ENCODE measurements at places on chromosomes 3 and 15.

DNA sequence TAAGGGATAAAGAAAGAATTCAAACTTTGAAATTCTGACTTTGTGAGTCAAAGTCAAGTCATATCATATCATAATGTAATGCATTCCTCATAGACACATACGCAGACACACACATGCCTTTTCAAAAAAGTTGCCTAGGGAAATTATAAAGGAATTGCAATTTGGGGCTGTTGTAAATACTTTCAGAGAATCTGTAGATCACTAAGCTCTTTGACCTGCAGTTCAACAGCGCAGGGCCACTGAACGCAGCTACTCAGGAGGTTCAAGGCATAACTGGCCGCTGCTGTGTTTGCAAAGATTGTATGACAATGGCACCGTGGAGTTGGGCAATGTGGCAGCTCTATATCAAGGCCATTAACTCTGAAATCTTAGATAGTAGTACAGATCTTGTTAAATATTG, 188.4 kb upstream of the THRB start:
- no peak for DNase-seq

GRCh38 chr3:133058831-133059230, 20.6 kb downstream of the TMEM108 start:
- no peak for DNase-seq

- DNase-seq: no peak
These were observed 209.6 kb upstream of the PFN2 start for GRCh38 chr3:150180334-150180733.

GRCh38 chr3:9158865-9159630, 90.4 kb downstream of the SRGAP3 start:
- no peak for DNase-seq

- DNase-seq: no peak
These were observed 9.6 kb upstream of the FMN1 start for GRCh38 chr15:33204087-33204486.

DNA sequence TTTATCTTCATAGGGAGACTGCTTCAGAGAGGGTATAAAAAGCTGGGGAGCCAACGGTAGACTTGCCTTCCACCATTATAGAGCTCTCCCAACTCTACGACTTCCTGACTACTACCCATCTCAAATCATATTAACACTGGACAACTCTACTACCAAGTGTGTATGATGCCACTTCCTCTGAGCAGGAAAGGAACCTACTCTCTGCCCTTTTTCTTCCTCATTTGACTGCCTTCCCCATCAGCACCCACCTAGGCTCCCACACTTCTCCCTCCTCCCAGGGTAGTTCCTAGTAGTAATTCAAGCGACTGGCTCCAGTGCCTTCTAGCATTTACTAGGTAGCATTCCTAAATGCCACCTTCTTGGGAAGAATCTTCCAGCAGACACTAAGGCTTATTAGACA, 24.5 kb upstream of the TBL1XR1 start:
- no peak for DNase-seq

- DNase-seq: no peak
These were observed 94.0 kb downstream of the GTPBP8 start for GRCh38 chr3:113084777-113085176.

GRCh38 chr3:27633224-27633545, 88.9 kb downstream of the EOMES start:
- DNase-seq: no peak

GRCh38 chr3:62378311-62378789, 5.0 kb upstream of the FEZF2 start:
- no peak for DNase-seq

GRCh38 chr3:155934230-155934629, 63.8 kb downstream of the GMPS start:
- no peak for DNase-seq

- no peak for DNase-seq
These were observed 12.6 kb downstream of the SCN5A start for GRCh38 chr3:38636881-38637280.

DNA sequence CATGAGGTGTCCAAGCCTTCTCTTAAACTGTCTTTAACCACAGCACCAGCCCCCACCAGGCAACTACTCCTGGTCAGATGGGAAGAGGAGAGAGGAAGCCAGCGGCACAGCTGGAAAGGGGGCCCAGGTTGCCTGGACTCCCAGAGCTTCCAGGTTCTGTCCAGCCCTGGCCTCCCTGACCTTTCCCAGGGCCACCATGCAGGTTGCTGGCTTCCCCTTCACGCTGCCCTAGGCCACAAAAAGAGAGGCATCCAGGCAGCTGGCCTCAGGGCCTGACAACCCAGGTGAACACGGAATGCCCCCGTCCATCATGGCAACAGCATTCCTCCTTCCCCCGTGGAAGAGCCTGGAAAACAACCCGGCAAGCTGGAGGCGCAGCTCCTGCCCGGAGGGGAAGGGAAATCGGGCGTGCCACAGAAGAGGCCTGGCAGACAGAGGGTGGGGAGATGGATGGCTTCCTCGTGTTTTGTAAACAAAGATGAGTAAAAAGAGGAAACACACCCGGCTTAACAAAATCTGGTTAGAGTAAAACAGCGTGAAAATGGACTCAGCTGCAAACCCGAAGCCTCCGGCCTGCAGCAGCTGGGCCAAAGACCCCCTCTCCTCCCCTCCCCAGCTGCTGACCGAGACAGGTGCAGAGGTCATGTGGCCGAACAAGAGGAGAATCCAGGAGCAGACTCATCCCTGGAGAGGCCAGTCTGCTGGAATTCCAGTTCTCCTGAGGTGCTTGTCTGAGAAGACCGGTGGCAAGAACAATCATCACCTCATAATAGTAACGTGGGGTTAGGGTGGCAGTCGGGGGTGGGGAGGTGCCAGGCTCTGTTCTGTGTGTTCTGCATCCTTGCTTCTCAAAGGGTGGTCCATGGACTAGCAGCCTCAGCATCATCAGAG, 15.5 kb downstream of the BMF start:
- no peak for DNase-seq

DNA sequence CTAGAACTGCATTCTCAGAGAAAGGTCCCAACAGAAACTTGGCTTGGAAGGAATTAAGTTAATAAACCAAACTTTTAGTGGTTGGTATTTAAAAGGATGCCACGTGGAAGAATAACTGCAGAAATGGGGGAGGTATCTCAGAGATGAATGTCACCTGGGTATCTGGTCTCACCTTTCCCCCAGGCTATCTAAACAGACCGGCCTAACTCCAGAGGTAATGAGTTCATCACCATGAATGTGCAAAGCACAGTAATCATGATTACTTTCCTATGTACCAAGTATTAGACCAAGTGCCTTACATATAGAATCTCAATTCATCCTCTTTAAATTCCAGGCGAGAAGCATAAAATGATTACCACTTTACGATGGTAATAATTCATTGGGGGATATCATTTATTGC, 80.8 kb downstream of the FBN1 start:
- no peak for DNase-seq

DNA sequence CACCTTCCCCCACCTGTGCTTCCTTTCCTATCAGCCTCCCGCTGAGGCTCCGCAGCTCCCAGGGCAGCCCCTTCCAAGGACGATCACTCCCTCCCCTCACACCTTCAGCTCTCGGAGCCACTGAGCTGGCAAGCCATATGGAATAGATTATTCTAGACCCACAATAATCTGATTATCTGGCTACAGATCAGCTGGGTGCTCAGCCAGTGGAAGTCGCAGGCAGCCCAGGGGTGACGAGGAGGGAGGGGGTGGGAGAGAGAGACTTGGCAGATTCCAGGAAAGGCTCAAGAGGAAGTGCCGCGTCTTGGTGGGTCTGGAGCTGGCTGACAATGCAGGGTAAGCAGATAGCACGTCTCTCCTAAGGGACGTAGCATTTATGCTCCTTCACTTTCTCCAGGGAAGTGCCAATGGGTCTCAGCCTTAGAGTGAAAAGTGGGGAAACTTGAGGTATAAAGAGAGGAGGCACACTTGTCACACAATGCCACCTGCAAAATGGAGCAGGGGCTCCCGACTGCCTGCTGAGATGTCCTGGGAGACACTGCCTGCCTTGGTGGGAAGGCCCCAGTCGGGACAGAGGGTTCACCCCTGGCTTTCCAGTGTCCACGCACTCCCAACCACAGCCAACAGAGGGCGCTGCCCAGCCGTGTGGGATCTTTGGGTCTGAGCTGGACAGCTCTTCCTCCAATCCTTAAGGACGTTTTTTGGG, 9.4 kb upstream of the MESP1 start:
- DNase-seq: peak; percentile 55

GRCh38 chr3:9101286-9101685, 138.0 kb upstream of the RAD18 start:
- DNase-seq: no peak

DNA sequence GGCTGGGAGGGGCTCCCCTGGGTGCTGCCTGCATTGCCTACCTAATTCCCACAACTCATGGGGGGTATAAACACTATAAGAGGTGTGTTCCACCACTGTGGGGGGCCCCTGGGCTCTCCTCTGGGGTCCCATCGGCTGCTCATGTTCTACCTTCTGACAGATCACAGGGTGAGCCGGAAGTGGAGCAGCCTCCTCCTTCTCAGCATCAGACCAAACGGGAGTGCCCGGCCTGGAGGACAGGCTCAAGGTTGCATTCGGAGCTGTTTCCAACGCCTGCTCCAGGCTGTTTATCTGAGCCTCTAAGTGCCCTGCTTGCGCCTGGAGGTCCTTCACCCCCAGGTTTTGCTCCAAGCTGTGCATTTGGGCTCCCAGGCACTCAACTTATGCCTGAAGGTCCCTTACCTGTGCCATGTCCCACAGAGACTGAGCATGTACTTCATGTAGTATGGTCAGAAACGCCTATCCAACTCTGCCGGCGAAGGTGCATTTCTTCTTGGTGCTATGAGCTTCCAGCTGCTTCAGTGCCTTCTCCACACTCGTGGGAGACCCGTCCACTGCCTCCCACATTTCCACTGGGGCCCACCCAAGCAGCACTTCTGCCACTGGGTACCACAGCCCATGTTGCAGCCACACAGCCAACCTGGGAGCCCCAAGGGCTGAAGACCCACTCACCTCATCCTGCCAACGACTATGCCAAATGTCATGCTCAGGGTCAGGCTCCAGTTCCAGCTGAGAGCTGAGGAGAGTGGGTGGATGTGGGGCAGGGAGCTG, 232.1 kb downstream of the IGSF11 start:
- DNase-seq: no peak

DNA sequence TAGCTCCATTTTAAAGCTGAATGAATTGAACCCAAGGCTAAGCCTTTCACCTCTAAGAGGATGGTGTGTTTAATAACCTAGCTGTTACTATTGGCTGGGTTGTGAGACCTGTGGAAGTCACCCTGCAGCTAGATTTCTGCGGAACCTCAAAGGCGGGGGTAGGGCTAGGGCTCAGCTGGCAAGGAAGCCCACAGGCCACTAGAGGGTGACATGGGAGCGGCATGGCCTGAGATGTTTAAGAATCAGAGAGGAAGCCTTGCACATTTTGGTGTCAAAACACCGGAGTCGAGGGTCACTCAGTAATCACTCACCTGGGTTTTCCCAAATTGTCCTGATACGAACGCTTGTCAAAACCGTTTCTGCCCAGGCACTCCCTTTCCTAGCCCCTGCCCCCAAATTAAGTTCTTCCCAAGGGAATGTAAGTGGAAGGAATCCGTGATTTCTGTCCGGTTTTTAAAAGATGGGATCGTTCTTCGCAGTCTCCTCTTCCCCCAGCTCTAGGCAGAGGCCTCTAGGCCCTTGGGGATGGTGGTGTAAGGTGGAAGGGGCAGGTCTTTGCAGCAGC, 3.8 kb upstream of the ACAD9 start:
- DNase-seq: peak; percentile 52

- no peak for DNase-seq
These were observed 18.6 kb downstream of the SETD2 start for GRCh38 chr3:47145272-47145671.

DNA sequence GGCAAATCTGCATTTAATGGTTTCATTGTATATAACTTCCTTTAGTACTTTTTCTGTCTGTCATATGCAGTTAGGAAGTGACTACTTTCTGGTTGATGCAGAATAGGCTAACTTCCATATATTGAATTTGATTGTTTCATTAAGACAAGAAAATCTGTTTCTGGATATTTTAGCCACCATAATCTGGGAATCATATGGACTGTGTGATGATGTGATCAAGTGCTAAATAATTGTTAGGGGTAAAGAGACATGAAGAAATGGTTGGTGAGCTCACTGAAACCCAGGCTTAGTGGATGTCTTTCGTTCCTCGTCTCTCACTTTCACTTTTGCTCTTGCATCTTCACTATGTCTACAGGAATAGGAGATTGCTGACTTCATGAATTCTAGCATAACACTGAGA, 3.5 kb upstream of the MNS1 start:
- no peak for DNase-seq

DNA sequence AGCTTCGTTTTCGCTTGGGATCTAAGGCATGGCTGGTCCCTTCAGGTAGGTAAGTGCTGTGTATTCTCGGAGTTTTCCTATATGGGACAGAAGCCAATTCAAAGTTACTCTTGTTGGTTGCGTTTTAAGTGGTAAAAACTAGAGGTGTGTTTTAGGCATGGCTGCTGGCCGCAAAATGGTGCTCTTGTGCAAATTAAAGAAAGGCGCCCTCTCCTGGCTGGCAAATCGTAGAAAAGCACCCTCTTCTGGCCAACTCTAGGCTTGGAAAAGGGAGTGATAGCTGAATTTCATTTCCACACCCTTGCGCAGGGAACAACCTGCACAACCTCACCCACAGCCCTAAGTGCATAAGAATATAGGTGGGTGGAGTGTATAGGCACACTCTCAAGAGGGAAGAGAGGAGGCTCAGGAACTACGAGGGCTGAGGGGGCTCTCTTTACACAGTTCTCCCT, 23.5 kb downstream of the DRD3 start:
- DNase-seq: no peak

DNA sequence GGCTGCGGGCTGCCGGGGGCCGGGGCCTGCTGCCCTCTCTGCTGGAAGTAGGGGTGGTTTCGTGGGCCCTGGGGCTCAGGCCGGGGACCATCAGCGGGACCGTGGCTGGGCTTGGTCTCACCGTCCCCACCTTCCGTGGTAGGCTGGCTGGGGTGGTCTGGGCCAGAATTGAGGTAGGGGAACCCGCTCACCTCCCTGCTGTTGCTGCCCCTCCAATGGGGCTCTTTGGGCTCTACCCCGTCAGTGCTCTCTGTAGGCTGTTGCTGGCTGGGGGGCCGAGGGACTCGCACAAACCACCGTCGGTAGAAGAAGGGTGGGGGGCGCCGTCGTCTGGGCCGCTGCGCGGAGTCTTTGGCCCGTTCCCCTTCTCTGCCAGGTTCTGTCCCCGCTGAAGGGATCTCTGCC, 23.4 kb downstream of the RGMA start:
- DNase-seq: no peak

GRCh38 chr3:18246336-18247060, 178.6 kb downstream of the SATB1 start:
- no peak for DNase-seq
